ENCODE measurements at places on chromosomes 12 and 14. TPM values are rescaled to one million over a fixed set of nuclear protein-coding genes. Genes with fewer than 3 reads are reported as not detected.

The TDP1 gene
- polyA plus RNA-seq = 45.1 TPM

The HOXC13 gene
- not detected for polyA plus RNA-seq

The SIRT4 gene
- 9.7 TPM for polyA plus RNA-seq

The NRXN3 gene
- 110 TPM for polyA plus RNA-seq

The VRTN gene
- not detected for polyA plus RNA-seq

The GALNT6 gene
- not detected for polyA plus RNA-seq

The ACRBP gene
- polyA plus RNA-seq = 4.7 TPM

The CABP1 gene
- 0.71 TPM for polyA plus RNA-seq
